ENCODE measurements at places on chromosomes 7 and 10.

DNA sequence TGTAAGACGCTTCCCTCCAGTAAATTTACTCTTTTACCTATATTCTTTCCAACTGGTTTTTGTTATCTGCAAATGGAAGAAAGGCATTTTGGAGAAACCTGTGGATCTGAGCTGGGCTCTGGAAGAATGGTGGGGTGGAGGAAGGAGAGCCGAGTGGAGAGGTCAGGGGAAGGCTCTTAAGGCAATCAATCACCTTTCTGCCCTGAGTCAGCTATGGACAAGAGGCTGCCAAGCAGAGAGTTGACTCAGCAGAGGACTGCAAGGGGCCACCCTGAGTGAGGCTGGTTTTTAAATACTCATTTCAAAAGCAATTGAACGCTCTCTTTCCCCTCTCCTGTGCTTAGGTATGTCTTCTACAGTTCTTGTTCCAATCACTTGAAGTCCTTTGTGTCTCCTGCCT is 81.8 kb downstream of the SPAG6 start:
- no peak for DNase-seq

DNA sequence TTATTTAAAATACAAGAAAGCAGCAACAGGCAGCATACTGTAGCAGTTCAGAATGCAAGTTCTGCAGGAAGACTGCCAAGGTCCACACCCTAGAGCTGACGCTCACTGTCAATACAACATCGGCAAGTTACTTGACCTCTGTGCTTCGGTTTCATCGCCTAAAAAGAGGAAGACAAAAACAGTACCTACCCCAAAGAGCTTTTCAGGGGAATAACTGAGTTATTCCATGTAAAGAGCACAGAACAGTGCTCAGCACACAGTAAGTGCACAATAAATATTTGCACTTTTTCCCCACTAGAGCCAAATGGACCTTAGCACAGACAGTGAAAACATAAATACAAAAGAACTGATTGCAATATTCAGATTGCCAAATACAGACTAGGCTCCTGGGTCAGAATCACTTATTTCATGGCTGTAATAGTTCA is 88.6 kb downstream of the USP6NL start:
- DNase-seq: no peak

DNA sequence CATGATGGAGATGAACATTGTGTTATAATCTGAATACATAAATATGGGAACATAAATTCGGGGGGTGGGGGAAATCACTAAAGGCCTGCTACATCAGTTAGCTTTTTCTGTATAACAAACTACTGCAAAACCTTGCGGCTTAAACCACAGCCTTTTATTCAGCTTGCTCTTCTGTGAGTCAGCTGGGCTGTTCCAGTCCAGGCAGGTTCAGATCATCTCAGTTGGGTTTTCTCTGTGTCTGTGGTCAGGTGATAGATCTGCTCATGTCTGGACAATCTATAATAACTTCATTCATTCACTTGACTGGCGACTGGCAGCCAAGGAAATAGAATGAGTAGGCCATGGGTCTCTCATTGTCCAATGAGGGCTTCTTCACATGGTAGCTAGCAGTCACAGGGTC is 23.5 kb downstream of the HTR7 start:
- no peak for DNase-seq

- DNase-seq: no peak
These were observed 380.3 kb upstream of the ADARB2 start for GRCh38 chr10:2117641-2118040.

Measured in GM19239 (cell line).